ENCODE measurements at places on chromosomes 2 and 18. TPM values are rescaled to one million over a fixed set of nuclear protein-coding genes. Genes with fewer than 3 reads are reported as not detected.

GRCh38 chr2:47531378-47532042 lies 128.6 kb downstream of the MSH2 start:
- no peak overlapping the region for H3K27ac ChIP-seq
- no peaks in the 10 kb centered on the region for H3K36me3 ChIP-seq
- H3K27me3 ChIP-seq: no peaks in the 10 kb centered on the region
- peaks cover 6% of the 10 kb centered on the region for H3K4me1 ChIP-seq
- DNase-seq: no peak

GRCh38 chr2:152380261-152381055 lies 45.5 kb downstream of the FMNL2 start:
- H3K27ac ChIP-seq: no peak overlapping the region
- H3K27me3 ChIP-seq: no peaks in the 10 kb centered on the region

DNA sequence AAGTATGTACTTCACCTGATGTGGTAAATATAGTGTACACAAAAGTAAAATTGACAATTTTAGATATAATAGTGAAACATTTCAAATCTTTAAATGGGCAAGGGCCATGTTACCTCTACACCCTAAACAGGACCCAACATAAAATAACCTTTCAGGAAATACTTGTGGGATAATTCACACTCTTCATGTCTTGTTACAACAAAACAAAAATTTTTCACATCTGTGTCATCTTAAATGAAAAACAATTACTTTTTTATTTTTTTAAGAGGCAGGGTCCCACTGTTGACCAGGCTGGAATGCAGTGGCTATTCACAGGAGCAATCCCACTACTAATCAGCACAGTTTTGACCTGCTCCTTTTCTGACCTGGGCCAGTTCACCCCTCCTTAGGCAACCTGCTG lies 42.1 kb downstream of the SRBD1 start:
- H3K27me3 ChIP-seq: no peaks in the 10 kb centered on the region
- H3K4me1 ChIP-seq: peaks cover 9% of the 10 kb centered on the region

DNA sequence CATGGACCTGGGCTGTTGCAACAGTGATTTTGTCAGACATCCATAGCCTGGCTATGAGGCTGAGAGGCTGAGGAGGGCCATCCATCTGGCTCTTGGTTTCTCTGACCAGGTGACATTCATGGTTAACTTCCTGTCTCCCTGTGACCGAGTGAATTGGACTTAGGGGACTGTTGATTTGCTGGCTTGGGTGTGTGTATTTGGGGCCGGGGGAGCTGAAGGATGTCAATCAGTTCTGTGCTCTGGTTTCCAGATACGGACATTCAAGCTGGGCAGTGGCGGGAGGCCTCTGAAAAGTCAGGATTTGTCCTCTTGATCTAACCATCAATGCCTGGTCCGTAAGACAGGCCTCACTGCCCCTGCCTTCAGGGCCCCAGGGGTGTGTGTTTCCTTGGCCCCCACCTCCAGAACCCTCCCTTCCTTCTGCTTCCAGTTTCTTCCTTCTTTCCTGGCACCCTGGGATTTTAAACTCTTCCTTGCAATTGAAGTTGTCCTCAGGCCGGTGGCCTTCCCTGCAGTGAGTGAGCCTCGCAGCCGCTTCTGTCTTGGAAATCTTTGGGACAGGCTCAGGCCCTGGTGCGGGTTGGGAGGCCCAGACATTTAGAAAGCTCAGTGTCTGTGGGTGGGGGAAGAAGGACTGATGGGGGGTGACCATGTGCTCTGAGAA lies 54.7 kb upstream of the HAAO start:
- no peak overlapping the region for H3K4me3 ChIP-seq
- H3K27me3 ChIP-seq: no peaks in the 10 kb centered on the region
- no peak for DNase-seq
- H3K4me1 ChIP-seq: peaks cover 41% of the 10 kb centered on the region

GRCh38 chr18:12295389-12296086 lies 12.5 kb upstream of the TUBB6 start:
- no peak for DNase-seq
- peaks cover 8% of the 10 kb centered on the region for H3K27me3 ChIP-seq
- no peaks in the 10 kb centered on the region for H3K4me1 ChIP-seq
- no peak overlapping the region for H3K27ac ChIP-seq

DNA sequence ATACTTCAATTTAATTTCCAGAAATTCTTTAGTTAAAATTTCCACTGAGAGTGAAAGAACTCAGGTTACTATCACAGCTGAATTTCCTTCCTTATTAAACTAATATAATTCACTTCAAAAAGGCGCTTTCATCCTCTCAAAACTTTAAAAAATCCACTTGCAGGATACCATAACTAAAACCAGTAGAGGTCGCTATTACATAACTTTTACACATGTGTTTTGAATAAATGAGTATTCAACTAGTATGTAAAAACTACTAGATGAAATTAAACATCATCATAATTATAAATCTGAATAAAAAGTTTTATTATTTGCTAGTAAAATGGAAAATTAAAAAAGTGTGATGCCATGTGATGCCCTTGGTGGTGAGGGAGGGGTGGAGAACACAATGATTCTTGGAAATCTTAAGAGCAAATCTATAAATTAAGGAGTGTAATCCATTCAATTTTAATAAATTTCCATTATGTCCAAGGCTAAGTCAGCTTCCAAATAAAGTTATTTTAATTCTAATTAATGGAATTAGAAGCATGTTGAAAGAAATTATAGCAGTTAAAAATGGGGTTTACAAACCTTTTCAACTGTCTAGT lies 61.4 kb downstream of the SOS1 start:
- no peaks in the 10 kb centered on the region for H3K27me3 ChIP-seq
- H3K4me1 ChIP-seq: peaks cover 3% of the 10 kb centered on the region
- no peak for DNase-seq
- no peak overlapping the region for H3K4me3 ChIP-seq

GRCh38 chr18:46566111-46566510 lies 90.9 kb downstream of the LOXHD1 start:
- no peak overlapping the region for H3K4me3 ChIP-seq
- H3K4me1 ChIP-seq: no peaks in the 10 kb centered on the region
- no peak for DNase-seq

GRCh38 chr2:138060301-138060635 lies 96.0 kb downstream of the HNMT start:
- no peak overlapping the region for H3K4me3 ChIP-seq
- H3K36me3 ChIP-seq: no peaks in the 10 kb centered on the region
- H3K27me3 ChIP-seq: no peaks in the 10 kb centered on the region
- H3K27ac ChIP-seq: no peak overlapping the region
- no peaks in the 10 kb centered on the region for H3K4me1 ChIP-seq

DNA sequence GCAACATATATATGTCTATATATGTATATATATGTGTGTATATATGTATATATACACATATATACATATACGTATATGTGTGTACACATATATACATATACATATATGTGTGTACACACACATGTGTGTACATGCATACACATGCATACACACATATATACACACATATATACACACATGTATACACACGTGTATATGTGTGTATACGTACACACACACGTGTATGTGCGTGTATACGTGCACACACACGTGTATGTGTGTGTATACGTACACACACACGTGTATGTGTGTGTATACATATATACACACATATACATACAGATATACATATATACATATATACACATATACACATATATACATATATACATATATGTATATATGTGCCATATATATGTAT lies 89.4 kb downstream of the SPHKAP start:
- no peak for DNase-seq
- no peaks in the 10 kb centered on the region for H3K27me3 ChIP-seq
- no peak overlapping the region for H3K27ac ChIP-seq
- no peaks in the 10 kb centered on the region for H3K4me1 ChIP-seq
- no peak overlapping the region for H3K4me3 ChIP-seq
- H3K36me3 ChIP-seq: no peaks in the 10 kb centered on the region

DNA sequence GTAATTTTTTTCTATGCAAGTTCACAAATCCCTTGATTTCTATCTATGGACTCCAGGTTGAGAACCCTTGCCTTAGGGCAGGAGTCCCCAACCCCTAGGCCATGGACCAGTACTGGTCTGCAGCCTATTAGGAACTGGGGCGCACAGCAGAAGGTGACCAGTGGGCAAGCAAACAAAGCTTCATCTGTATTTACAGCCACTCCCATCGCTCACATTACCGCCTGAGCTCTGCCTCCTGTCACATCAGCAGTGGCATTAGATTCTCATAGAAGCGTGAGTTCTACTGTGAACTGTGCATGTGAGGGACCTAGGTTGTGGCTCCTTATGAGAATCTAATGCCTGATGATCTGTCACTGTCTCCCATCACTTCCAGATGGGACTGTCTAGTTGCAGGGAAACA lies 70.2 kb upstream of the SMAD2 start:
- no peak for DNase-seq
- H3K36me3 ChIP-seq: no peaks in the 10 kb centered on the region
- no peaks in the 10 kb centered on the region for H3K27me3 ChIP-seq
- no peak overlapping the region for H3K4me3 ChIP-seq

GRCh38 chr2:160694631-160695030 lies 201.0 kb upstream of the RBMS1 start:
- H3K27ac ChIP-seq: no peak overlapping the region
- DNase-seq: no peak
- no peaks in the 10 kb centered on the region for H3K36me3 ChIP-seq
- H3K27me3 ChIP-seq: no peaks in the 10 kb centered on the region
- H3K4me1 ChIP-seq: peaks cover 4% of the 10 kb centered on the region
- no peak overlapping the region for H3K4me3 ChIP-seq

DNA sequence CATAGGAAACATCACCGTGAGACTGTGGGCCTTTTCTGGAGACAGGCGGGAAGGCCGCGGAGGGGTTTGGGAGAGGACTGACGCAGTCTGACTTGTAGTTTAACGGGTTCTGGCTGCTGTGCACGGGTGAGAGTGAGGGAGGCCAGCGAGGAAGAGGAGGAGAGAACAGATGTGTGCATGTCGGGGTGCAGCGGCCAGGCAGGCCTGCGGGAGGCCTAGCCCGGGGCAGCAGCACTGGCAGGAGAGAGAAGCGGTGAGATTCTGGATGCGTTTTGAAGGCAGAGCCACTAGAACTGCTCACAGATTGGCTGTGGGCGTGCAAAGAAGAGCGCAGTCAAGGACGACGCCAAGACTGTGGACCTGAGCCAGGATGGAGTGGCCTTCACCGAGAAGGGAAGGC lies 53.9 kb downstream of the PTGR3 start:
- peaks cover 3% of the 10 kb centered on the region for H3K4me1 ChIP-seq
- no peak overlapping the region for H3K27ac ChIP-seq
- no peak for DNase-seq
- no peak overlapping the region for H3K4me3 ChIP-seq

- DNase-seq: no peak
- no peak overlapping the region for H3K4me3 ChIP-seq
- peaks cover 5% of the 10 kb centered on the region for H3K4me1 ChIP-seq
- no peaks in the 10 kb centered on the region for H3K36me3 ChIP-seq
- H3K27ac ChIP-seq: no peak overlapping the region
Observed at GRCh38 chr2:8514796-8515758, 166.8 kb upstream of the ID2 start.

- peaks cover 53% of the 10 kb centered on the region for H3K4me1 ChIP-seq
- H3K27ac ChIP-seq: peak overlapping the region; percentile 70
- H3K27me3 ChIP-seq: no peaks in the 10 kb centered on the region
Observed at GRCh38 chr2:150135223-150135883, 352.1 kb downstream of the RND3 start.

- no peaks in the 10 kb centered on the region for H3K36me3 ChIP-seq
- H3K4me3 ChIP-seq: no peak overlapping the region
- no peak for DNase-seq
- H3K4me1 ChIP-seq: peaks cover 5% of the 10 kb centered on the region
Observed at GRCh38 chr2:352696-353095, 64.8 kb upstream of the ALKAL2 start.

GRCh38 chr2:144924827-144925226 lies 404.9 kb upstream of the ZEB2 start:
- no peak overlapping the region for H3K4me3 ChIP-seq
- no peak for DNase-seq
- H3K4me1 ChIP-seq: no peaks in the 10 kb centered on the region
- H3K27me3 ChIP-seq: peaks cover 3% of the 10 kb centered on the region
- no peaks in the 10 kb centered on the region for H3K36me3 ChIP-seq
- no peak overlapping the region for H3K27ac ChIP-seq

GRCh38 chr2:40355451-40355850 lies 96.4 kb downstream of the SLC8A1 start:
- peaks cover 51% of the 10 kb centered on the region for H3K4me1 ChIP-seq
- no peaks in the 10 kb centered on the region for H3K27me3 ChIP-seq
- no peak for DNase-seq
- no peaks in the 10 kb centered on the region for H3K36me3 ChIP-seq
- no peak overlapping the region for H3K4me3 ChIP-seq
- no peak overlapping the region for H3K27ac ChIP-seq

DNA sequence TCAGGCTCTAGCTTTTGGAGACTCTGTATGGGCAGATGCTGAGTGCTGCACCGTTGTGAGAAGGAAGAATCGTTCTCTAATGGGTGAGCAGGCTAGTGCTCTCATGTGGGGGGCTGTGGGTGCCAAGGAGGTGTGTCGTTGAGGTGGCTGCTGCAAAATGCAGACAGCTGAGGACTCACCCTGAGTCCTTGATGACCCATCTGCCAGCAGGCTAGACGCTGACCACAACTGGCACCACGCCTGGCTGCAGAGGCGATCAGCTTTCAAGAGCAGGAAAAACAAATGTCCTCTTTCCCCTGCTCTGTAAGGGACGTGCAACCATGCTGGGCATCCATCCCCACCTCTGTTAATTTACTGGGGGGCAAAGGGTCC lies 48.2 kb downstream of the HAUS1 start:
- H3K27me3 ChIP-seq: no peaks in the 10 kb centered on the region
- no peaks in the 10 kb centered on the region for H3K36me3 ChIP-seq
- no peak overlapping the region for H3K4me3 ChIP-seq
- H3K27ac ChIP-seq: no peak overlapping the region
- no peak for DNase-seq

- H3K4me1 ChIP-seq: peaks cover 36% of the 10 kb centered on the region
- no peak for DNase-seq
- peak overlapping the region; percentile 56 for H3K4me3 ChIP-seq
- peaks cover 4% of the 10 kb centered on the region for H3K36me3 ChIP-seq
- peak overlapping the region; percentile 81 for H3K27ac ChIP-seq
Observed at GRCh38 chr18:58287353-58288274, 243.6 kb downstream of the NEDD4L start.

GRCh38 chr18:69951182-69951581 lies 3.5 kb upstream of the CD226 start:
- H3K4me1 ChIP-seq: peaks cover 4% of the 10 kb centered on the region
- H3K36me3 ChIP-seq: no peaks in the 10 kb centered on the region
- DNase-seq: no peak
- H3K27ac ChIP-seq: no peak overlapping the region
- H3K27me3 ChIP-seq: no peaks in the 10 kb centered on the region
- no peak overlapping the region for H3K4me3 ChIP-seq

GRCh38 chr2:127577973-127578372 lies 42.5 kb downstream of the MYO7B start:
- peaks cover 12% of the 10 kb centered on the region for H3K27me3 ChIP-seq
- no peaks in the 10 kb centered on the region for H3K4me1 ChIP-seq
- no peaks in the 10 kb centered on the region for H3K36me3 ChIP-seq
- peak; percentile 43 for DNase-seq
- H3K4me3 ChIP-seq: no peak overlapping the region
- H3K27ac ChIP-seq: no peak overlapping the region

Gene WDR33
- total RNA-seq: 54.7 TPM

Gene RETSAT
- total RNA-seq: 39.8 TPM

Gene QPCT
- 15.8 TPM for total RNA-seq

Gene BCL2
- 21.9 TPM for total RNA-seq

Gene MAP2
- 37.5 TPM for total RNA-seq

Gene BOLL
- total RNA-seq: not detected

Gene SLC5A7
- total RNA-seq: 0.36 TPM

Gene FOXI3
- 2.2 TPM for total RNA-seq

Gene FIGN
- total RNA-seq: 8.6 TPM

Gene SMAD7
- 30.9 TPM for total RNA-seq

Gene CYRIA
- total RNA-seq: 6.5 TPM

Gene MERTK
- 48.4 TPM for total RNA-seq

Gene VWC2L
- 0.17 TPM for total RNA-seq
